ENCODE measurements at places on chromosomes 11 and 22.
A peak's percentile ranks its signal among the peaks of the same experiment; 100 is the strongest.

- DNase-seq, result no peak
These were observed 3.4 kb upstream of the POU2AF1 start for GRCh38 chr11:111382451-111382850.

DNA sequence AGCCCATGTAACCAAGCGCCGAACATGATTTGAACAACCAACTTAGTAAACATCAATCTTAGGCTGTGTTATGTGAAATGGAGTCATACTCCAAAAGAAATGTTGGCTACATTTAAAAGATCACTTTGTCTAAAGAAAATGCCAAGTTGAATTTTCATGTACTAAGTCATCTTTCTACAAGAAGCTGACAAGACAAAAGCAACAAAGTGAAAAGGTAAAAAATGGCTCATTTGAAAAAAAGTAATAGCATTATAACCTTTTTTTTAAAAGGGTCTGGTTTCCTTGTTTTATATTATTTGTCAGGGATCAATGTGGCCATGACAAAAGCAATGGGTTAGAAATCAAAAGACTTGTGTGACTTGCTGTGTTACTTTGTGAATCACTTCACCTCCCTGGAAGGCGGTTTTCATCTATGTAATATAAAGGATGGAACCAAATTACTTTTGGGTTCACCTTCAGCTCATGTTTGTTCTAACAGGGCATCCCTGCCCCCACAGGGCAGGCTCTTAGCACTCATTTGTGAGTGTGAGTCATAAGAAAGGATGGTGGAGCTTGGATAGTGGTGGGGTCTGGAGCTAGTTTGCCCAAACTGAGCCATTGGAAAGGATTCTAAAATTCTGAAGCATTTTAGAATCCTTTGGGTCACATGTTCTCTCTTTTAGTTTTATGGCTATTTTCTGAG, 131.9 kb upstream of the MTMR2 start:
- DNase-seq, result peak; percentile 74

- DNase-seq, result peak; percentile 73
These were observed 7.3 kb downstream of the NEAT1 start for GRCh38 chr11:65429724-65430405.

DNA sequence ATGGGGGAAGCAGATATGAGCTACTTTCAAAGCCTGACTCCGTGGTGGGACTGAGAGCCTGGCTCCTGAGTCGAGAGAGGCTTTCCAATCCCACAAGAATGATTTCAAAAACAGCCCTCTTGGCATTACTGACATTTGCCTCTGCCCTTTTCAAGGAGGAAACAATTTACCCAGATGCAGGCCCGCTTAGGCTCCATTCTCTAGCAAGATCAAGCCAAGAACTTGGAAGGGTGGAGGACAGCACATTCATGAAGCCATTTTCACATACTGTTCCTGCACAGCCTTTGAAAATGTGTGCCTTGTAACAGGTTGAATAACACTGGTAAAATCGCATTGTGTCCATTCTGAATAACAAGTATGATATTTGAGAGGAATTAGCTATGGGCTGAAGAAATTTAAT, 58.2 kb upstream of the EED start:
- DNase-seq, result no peak

DNA sequence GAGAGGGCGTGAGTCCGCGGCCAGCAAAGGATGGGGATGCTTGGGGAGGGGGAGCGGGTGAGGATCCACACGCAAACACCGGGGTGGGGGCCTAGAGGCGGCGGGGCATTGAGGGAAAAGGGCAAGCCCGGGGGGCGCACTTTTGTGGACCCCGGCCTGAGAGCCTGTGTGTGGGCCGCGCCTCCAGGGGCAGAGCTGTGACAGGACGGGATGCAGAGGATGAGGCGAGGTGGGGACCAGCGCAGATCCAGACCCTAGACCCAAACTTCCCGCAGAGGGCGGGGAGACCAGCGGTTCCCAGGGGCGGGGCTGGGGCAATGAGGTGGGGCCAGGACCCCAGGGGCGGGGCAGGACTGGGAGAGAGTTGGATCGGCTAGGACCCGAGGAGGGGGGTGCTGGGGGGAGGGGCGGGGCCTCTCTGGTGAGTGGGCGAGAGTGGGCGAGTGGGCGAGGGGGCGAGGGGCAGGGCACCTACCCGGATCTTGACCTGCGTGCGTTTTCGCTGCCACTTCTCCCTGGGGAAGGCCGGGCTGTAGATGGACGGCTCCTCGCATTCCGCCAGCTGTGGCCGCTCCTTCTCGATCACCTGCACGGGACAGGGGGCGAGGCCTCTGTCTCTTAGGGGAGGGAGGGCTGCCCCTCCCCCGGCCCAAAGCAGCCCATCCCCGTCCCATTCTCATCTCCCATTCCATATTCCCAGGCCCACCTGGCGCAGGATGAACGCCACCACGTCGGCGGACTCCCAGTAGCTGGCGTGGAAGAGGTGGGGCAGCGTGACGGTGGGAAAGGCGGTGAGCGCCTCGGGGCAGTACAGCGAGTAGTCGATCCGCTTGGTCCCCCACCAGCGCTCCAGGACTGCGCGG, 10.6 kb downstream of the PITPNM1 start:
- DNase-seq, result no peak

DNA sequence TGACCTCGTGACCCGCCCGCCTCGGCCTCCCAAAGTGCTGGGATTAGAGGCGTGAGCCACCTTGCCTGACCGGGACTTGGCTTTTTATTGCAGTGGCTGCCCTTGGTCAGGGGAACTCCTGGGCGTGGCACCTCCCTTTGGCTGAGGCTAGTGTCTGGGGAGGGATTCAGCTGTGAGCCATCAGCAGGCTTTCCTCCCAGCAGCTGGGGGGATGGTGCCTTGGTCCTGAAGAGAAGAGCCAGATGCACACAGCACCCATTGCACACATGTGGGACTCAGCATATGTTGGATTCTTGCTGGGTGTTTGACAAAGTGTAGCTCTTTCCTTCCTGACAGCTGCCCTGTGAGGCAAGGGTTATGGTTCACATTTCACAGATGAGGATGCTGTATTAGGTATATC, 8.4 kb downstream of the CYTH4 start:
- no peak for DNase-seq

- DNase-seq, result no peak
These were observed 3.0 kb downstream of the LSP1 start for GRCh38 chr11:1855886-1856265.

DNA sequence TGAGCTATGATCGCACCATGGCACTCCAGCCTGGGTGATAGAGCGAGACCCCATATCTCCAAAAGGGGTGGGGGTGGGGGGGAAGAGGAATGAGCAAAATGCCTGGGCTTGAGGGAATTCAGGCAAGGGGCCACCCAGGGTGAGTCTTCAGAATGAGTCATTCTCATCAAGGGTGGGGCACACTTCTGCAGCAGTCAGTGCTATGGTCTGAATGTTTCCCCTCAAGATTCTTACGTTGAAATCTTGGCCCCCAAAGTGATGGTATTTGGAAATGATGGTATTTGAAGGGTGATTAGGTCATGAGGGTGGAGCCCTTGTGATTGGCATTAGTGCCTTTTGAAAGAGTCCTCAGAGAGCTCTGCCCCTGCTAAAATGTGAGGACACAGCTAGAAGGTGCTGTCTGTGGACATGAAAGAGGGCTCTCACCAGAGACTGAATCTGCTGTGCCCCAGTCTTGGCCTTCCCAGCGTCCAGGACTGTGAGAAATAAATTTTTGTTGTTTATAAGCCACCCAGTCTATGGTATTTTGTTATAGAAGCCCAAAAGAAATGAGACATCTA, 86.4 kb upstream of the THY1 start:
- DNase-seq, result no peak

DNA sequence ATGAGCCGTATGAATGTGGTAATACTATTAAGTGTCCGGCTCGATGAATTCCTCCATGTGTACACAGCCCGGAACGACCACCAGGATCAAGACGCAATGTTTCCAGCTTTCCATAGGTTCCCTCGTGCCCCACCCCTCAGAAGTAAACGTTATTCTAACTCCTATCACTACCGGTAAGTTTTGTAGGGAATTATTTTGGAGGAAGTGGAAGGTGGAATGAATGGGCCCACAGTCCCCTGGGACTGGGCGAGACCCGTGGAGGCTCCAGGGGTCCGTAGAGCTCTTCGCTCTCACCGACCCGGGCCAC, 720 bp upstream of the FAR1 start:
- no peak for DNase-seq

DNA sequence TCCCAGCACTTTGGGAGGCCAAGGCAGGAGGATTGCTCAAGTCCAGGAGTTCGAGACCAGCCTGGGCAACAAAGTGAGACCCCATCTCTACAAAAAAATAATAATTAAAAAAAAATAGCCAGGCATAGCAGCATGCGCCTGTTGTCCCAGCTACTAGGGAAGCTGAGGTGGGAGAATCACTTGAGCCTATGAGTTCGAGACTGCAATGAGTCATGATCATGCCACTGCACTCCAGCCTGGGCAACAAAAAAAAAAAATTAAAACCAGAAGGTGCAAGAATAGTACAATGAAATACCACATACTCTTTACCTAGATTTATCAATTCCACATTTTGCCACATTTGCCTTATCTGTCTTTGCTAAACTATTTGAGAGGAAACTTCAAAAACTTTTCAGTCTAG, 8.2 kb downstream of the DPF2 start:
- DNase-seq, result no peak

DNA sequence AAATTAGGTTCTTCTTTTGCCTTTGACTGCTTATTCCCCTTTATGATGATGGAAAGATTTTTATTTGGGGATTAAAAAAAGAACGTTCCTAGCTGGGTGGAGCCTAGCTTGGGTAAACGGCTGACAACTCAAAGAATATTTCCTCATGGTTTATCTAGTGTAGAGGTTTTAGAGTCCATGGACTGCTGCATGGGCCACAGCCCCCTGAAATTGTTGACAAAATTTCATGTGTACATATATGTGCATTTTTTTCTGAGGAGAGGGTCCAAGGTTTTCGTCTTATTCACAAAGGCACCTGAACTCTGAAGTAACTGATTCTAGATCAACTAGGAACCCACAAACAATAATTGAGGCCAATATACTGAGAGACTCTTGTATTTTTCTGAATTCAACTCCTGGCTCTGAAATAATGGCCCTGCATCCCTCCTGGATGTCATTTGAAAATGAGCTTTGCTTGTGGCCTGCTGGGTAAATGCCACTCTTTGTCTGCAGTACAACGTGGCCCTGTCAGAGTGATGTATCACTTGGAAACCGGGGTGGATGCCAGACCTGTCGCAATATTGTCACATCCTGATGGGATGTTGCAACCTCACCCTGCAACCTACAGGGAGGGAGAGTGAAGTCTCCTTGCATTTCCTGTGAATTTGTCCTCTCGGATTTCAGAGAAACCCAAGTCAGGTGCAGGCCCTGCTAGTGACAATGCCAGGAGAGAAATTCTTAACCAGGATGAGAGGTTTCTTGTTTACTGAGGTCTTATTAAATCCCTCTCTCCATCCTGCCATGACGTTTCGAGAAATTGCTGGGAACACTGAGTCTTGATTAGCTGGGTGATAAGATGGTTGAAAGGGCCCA, 33.8 kb downstream of the EHF start:
- no peak for DNase-seq

DNA sequence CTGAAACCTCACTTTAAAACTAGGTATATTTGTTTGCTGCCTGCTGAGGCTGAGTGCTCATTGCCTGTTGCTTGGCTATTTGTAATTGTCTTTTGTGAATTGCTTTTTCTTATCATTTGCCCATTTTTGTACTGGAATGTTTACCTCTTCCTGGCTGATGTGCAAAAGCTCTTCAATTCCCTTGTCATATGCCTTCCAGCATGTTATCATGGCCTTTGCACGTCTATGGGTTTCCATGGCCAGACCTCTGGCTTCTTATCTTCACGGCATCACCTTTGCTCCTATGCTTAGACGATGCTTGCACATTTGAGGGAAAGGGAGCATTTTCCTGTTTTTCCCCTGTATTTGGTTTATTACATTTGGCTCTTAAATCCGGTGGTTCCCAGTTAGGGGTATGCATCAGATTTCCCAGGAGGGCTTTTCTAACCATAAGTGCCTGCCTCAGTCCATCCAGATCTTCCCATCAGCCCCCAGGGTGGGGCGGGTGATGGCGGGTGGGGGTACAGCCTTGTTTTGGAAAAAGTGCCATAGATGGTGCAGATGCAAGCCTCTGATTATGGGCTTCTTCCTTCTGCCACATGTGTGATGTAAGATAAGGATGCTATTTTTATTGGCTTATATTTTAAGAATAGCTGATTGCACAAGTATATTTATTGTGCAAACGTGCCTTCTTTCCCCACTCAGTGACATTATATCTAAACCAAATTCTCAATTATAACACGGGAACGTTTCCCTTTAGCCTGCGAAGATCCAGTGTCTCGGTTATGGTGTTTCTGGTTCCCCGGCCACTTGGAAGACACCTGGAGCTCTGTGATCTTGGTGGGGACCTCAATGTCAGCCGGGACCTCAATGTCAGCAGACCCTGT, 70.6 kb upstream of the SEPTIN5 start:
- DNase-seq, result no peak

DNA sequence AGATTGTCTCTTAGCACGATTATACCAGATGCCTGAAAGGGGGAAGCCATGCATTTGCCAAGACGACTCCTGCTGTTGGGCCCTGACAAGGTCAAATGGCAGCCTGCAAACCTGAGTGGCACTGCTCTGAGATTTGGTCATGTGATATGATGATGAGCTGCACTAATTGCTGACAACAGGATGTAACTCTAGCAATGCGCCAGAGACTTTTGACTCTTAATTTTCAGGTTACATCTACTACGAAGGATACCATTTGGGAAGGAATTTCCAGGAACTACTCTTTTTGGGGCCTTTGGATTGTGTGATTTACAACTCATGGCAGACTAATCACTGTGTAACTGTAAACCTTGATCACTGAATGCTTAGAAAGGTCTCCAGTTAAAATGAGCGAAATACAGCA, 13.1 kb downstream of the TREH start:
- DNase-seq, result no peak

GRCh38 chr11:1333091-1333772, 23.8 kb upstream of the TOLLIP start:
- no peak for DNase-seq

DNA sequence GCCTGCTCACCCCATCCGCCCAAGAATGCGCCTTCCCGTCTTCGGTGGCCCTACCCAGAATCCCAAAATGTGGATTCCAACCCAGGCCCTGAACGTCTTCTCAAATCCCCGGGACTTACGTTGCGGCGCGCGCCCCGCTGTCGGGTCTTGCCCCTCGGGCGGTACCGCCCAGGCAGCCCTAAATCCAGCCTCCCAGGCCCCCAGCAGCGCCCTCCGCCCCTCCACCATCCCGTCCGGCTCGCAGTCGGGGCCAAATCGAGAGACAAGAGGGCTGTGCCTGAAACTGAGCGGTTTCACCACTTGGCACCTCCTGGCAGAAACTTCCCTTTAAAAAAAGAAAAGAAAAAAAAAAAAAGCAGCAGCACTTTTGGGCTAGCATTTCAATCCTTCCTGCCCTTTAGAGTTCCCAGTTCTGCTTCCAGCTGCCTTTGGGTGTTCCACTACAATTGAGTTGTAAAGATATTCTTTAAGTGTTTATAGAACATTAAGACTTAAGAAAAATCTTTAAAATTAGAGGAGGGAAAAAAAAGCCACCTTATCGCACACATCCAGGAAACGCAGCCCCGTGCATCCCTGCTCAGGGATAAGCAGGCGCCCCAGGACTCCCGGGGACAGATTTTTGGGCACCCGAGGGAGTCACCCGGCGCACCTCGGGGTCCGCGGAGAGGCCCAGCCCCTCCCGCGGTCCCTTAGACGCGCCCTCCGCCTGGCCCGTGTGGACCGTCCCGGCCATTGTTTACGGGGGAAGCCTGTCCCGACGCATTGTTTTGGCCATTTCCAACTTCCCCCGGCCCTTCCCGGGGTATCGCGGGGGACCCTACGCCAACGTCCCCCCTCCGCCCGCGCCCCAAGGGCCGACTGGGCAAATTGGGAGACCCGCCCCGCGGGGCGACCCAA, 57.6 kb downstream of the KCNJ4 start:
- peak; percentile 22 for DNase-seq

- DNase-seq, result no peak
These were observed 8.2 kb downstream of the ARVCF start for GRCh38 chr22:20008221-20008995.

GRCh38 chr11:46485856-46486443, 94.4 kb upstream of the CHRM4 start:
- DNase-seq, result no peak
